AG04449 (cell line): ENCODE measurements at places on chromosomes 11 and 22.
A peak's percentile ranks its signal among the peaks of the same experiment; 100 is the strongest.

- DNase-seq = no peak
These were observed 3.1 kb downstream of the ALX4 start for GRCh38 chr11:44306918-44307244.

GRCh38 chr11:109148669-109149068, 273.3 kb upstream of the C11orf87 start:
- no peak for DNase-seq

DNA sequence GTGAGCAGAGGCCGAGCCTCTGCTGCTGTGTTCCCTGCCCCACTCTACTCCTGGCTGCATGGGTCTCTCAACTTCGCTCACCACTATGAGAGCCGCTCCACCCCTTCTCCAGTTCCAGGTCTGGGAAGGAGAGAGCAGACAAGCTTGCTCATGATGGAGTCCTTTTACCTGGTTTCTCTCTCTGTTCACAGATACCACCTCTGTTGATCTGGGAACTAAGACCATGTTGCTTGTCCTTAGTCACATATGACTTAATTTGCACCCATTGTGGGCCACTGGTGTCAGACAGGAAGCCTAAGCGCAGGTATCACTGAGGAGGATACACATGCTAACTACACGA, 26.8 kb downstream of the MCM5 start:
- DNase-seq = no peak

DNA sequence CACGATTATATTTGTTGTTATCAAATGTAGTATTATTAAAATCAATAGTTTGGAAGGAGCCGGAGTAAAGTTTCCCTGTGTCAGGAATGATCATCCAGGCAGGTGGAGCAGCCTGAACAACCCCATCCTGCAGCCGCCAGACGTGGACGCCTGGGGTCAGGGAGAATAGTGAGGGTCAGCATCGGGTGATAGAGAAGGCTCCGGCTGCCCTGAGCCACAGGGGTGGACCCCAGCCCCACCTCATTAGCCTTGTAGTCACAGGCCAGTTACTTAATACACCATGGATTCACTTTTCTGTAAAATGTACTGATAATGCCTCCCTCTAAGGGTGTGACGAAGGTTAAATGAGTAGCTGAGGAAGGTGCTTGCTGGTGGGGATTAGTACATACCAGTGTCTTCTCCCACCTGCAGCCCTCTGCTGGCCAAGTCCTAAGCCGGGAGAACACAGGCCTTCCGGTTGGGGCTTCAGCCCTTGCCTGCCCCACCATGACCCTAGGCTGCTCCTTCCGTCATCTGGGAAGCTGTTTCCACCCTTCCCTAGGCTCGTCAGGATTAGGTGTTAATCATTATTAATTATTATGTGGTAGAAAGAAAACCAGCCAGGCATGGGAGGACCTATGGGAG, 14.9 kb downstream of the TMEM121B start:
- DNase-seq = no peak

- no peak for DNase-seq
These were observed 7.6 kb downstream of the TP53I11 start for GRCh38 chr11:44943118-44943517.

- DNase-seq = no peak
These were observed 84.4 kb downstream of the RPL27A start for GRCh38 chr11:8766988-8767374.

- DNase-seq = no peak
These were observed 9.7 kb upstream of the PAFAH1B2 start for GRCh38 chr11:117134431-117134830.

GRCh38 chr11:57205041-57205641, 23.4 kb downstream of the LRRC55 start:
- peak; percentile 50 for DNase-seq

DNA sequence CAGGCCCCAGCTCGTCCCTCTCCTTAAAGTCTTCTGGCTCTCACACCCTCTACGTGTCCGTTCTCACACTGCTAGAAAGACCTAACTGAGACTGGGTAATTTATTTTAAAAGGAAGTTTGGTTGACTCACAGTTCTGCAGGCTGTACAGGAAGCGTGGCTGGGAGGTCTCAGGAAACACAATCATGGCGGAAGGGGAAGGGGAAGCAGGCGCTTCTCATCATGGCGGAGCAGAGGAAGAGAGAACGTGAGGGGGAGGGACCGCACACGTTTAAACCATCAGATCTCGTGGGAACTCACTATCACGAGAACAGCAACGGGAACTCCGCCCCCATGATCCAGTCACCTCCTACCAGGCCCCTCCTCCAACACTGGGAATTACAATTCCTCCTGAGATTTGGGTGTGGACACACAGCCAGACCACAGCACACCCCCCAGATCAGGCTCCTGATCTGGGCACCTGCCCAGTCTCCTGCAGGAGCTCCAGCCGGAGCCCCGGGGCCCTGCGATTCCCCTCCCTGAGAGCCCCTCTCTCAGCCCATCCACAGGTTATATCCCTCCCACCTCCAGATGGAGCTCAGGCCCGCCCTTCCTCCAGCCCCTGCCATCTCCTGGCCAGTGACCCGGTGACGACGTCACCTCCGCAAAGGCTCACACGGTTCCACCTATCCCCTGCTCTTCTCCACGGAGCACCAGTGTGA, 170.2 kb downstream of the BRD1 start:
- DNase-seq = no peak

DNA sequence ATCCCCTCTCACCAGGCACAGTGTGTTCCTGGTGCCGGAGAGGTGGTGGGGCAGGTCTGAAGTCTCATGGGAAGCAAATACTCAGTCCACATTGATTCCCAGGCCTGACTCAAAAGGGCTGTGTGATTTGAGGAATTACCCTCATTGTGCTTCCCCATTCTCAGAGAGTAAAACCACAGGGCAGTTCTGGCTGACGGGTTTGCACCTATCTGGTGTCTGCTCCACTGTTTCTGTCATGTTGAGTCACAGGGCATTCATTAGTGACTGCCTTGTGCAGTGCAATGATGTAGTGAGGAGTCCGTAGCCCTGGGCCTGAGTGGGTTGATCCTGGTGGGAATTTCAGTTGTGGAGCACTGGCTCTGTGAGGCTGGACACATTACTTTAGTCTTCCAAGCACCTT, 85.2 kb upstream of the ARHGAP20 start:
- DNase-seq = no peak

GRCh38 chr11:2202900-2203439, 31.4 kb upstream of the TH start:
- no peak for DNase-seq
